ENCODE measurements at places on chromosomes 4 and X. TPM values are rescaled to one million over a fixed set of nuclear protein-coding genes. Genes with fewer than 3 reads are reported as not detected.

DNA sequence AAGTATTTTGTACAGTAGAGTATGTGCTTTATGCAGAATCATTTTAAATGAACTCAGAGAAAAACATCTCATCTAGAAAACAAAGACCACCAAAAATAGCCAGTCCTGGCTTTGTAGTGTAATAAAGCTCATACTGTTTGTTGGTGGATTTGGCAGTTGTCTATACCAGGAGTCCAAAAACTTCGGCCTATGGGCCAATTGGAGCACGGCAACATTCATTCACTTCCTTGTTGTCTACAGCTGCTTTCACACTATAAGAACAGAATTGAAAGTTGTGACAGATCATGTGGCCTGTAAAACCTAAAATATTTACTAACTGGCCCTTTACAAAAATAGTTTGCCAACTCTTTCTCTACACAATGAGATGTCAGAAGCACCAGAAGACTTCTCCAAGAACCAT is 5.3 kb downstream of the FBXW7 start:
- DNase-seq, result no peak

The SLC10A4 gene
- not detected for total RNA-seq

GRCh38 chrX:9153300-9153699 is 119.4 kb upstream of the FAM9B start:
- DNase-seq, result no peak

- no peak for DNase-seq
Measured at GRCh38 chr4:17085416-17085815, 187.0 kb upstream of the LDB2 start.

The KLF8 gene
- 15.2 TPM for total RNA-seq

DNA sequence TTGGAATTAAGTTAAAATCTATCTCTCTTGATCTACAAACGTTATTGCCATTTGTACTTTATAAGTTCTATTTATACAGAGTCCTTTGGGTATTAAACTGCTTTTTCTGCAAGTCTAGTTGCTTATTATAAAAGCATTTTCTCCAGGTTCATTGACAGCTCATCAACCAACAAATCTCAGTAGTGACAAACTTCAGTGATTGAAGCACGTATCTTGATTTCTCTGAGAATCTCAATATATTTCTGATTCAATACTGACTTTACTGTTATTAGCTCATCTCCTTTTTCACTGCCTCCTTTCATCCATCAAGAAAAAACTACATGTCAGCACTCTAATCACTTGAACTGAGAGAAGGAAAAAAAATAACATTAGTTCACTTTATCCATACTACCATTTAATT is 630.2 kb downstream of the ARAP2 start:
- DNase-seq, result no peak

DNA sequence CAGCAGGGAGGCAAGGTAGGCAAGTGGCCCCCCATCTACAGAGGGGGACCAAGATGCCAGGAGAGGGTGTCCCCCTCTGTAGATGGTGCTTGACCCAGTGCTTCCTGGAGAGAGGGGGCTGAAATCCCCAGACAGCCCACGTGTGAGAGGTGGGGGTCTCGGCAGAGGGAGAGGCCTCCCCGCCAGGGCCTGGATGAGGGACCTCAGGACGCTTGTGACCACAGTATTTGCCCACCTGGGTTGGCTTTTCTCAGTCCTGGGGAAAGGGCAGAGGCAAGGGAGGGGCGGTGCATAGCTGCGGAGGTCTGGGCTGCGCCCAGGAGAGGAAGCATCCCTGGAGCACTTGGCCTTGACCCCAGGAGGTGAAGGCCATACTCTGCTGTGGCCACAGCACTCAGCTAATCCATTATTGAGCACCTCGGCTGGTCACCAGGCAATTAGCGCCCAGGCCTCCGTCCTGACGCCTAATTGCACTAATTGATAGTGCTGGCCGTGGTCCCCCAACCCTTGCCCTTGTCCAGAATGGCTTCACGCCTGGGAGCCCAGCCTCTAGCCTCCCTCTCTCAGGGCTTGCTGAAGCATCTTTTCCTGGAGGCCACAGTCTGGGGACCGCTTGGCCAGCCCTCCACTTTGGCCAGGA is 30.7 kb downstream of the HMX1 start:
- DNase-seq, result peak; percentile 3

GRCh38 chrX:147174591-147174990 is 360.0 kb upstream of the CXorf51A start:
- DNase-seq, result no peak

The GRIA3 gene
- not detected for total RNA-seq

GRCh38 chrX:101241531-101241930 is 21.9 kb downstream of the DRP2 start:
- DNase-seq, result no peak

GRCh38 chrX:37993176-37993575 is 13.2 kb upstream of the SYTL5 start:
- no peak for DNase-seq

- no peak for DNase-seq
Measured at GRCh38 chrX:154412468-154412867, 1.1 kb downstream of the TAFAZZIN start.

The CABS1 gene
- total RNA-seq, result not detected

- no peak for DNase-seq
Measured at GRCh38 chr4:47415719-47416118, 47.8 kb downstream of the COMMD8 start.

GRCh38 chr4:132094017-132094416 is 1055.1 kb upstream of the PCDH10 start:
- no peak for DNase-seq

DNA sequence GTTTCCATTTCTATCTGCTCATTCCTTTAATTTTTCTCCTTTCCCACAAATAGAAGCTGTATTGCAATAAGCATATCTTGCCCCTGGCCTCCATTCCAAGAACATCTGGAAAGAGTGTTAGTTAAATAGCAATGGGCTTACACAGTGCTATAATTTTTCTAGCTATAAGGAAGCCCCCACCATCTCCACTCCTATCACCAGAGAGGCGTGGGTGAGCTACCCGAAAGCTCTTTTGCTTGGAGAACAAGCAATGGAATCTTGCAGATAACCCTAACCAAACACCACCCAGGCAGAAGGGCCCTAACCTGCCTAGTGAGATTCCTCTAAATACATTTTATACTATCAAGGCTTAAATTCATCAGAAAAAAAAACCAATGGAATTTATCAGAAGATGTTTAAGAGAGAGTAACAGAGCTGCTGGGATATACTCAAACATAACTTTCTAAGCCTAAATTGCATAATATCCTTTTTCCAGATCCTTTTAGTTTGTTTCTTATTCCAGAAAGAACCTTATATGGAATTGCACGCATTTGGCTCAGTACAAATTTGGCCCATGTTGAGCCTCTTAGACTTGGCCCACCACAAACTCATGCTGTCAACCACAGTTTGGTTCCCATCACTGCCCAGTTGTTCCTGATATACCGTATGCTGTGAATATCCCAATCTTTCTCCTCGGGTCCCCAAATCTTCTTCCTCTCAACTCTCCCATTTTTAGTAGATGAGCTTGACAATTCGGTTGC is 91.6 kb upstream of the PLAC1 start:
- DNase-seq, result no peak

The CT45A5 gene
- not detected for total RNA-seq

DNA sequence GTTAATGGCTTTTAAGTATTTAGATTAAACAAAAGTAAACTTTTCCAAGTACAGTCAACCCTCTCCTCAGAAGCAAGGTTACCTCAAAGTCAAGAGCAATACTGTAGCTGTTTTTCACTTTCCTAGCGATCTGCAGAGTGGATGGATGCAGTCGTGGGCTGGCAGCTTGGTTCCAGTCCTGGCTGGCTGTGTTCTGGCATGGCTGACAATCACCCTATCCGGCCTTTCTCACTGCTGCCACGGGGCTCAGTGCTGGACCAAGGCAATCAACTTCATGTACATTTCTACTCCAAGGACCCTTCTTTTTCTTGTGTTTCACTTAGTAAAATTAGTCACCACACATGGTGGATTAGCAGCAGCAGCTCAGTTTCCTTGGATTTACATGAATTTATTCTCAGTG is 208.3 kb downstream of the GABRB1 start:
- no peak for DNase-seq

GRCh38 chr4:40594261-40595178 is 35.1 kb downstream of the RBM47 start:
- no peak for DNase-seq

DNA sequence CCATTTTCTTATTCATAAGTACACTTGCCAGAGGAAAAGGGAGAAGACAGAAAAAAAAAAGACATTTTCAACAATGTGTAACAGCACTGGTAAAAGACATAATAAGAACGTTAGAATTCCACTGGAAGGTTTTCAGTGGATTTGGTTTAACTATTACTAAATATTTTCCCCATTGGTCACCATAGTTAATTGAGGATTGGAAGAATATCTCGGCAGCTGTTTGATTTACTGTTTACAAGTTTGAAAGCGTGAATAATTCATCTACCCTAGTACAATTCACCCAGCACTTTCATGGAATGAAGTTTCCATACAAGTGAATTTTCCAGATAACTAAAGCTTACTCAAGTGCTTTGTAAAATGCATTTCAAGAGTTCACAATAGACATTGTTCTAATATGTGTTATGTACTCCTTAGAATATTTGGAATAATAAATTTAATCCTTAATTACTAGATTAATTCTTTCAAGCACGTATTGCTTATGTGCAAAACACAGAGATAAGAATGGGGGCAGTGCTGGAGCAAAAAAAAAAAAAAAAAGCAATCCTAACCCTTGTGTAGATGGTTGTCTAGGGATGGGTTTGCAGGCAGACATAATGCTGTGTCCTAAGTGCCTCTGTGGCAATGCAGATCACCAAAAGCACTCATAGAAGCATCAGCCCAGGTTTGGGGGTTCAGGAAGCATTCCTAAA is 57.1 kb downstream of the ENPEP start:
- DNase-seq, result no peak

All from activated B cell treated with CpG ODN at 0.5 μM for 24 hours (primary cell).